Activated CD8-positive, alpha-beta T cell treated with anti-CD3 and anti-CD28 coated beads for 36 hours (primary cell): ENCODE measurements at places on chromosomes 3 and 15. TPM values are rescaled to one million over a fixed set of nuclear protein-coding genes. Genes with fewer than 3 reads are reported as not detected.

- H3K4me1 ChIP-seq, result no peaks in the 10 kb centered on the region
- no peak overlapping the region for H3K4me3 ChIP-seq
- no peaks in the 10 kb centered on the region for H3K36me3 ChIP-seq
- no peaks in the 10 kb centered on the region for H3K27me3 ChIP-seq
- H3K27ac ChIP-seq, result no peak overlapping the region
These were observed 5.3 kb upstream of the TXNRD3 start for GRCh38 chr3:126659915-126660886.

- H3K27me3 ChIP-seq, result peaks cover 15% of the 10 kb centered on the region
- DNase-seq, result peak; percentile 91
- H3K27ac ChIP-seq, result no peak overlapping the region
- H3K36me3 ChIP-seq, result no peaks in the 10 kb centered on the region
- no peak overlapping the region for H3K4me3 ChIP-seq
These were observed 19.0 kb downstream of the STOML1 start for GRCh38 chr15:73972984-73973682.

- no peak overlapping the region for H3K4me3 ChIP-seq
- H3K27ac ChIP-seq, result no peak overlapping the region
- no peaks in the 10 kb centered on the region for H3K4me1 ChIP-seq
- peaks cover 4% of the 10 kb centered on the region for H3K36me3 ChIP-seq
- DNase-seq, result no peak
These were observed 60.4 kb upstream of the PLXNA1 start for GRCh38 chr3:126922466-126922865.

- H3K27ac ChIP-seq, result no peak overlapping the region
- no peaks in the 10 kb centered on the region for H3K36me3 ChIP-seq
- no peak for DNase-seq
- no peak overlapping the region for H3K4me3 ChIP-seq
- no peaks in the 10 kb centered on the region for H3K27me3 ChIP-seq
- peaks cover 3% of the 10 kb centered on the region for H3K4me1 ChIP-seq
These were observed 194.1 kb downstream of the TPRG1 start for GRCh38 chr3:189365609-189366564.

DNA sequence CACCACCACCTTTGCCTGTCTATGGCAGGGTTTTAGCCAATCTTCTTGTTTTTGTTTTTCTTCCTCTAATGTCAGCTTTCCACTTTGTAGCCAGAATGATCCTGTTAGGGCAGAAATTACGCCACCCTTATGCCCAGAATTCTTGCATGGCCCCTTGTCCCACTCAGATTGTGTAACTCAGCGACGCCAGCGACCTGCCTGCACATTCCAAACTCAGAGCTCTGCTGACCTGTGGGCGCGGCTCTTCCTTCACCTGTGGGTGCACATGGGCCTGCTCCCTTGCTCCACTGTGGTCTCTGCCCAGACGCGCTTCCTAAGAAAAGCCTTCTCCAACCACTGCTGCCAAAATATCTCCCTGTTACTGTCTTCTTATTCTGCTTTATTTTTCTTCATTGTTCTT, 45.0 kb downstream of the MED12L start:
- no peaks in the 10 kb centered on the region for H3K36me3 ChIP-seq
- no peaks in the 10 kb centered on the region for H3K27me3 ChIP-seq
- H3K27ac ChIP-seq, result no peak overlapping the region
- peaks cover 6% of the 10 kb centered on the region for H3K4me1 ChIP-seq
- no peak for DNase-seq

- peaks cover 4% of the 10 kb centered on the region for H3K4me1 ChIP-seq
- no peak for DNase-seq
- H3K27me3 ChIP-seq, result no peaks in the 10 kb centered on the region
- peaks cover 70% of the 10 kb centered on the region for H3K36me3 ChIP-seq
- no peak overlapping the region for H3K27ac ChIP-seq
These were observed 165.3 kb upstream of the BHLHE40 start for GRCh38 chr3:4813909-4814304.

DNA sequence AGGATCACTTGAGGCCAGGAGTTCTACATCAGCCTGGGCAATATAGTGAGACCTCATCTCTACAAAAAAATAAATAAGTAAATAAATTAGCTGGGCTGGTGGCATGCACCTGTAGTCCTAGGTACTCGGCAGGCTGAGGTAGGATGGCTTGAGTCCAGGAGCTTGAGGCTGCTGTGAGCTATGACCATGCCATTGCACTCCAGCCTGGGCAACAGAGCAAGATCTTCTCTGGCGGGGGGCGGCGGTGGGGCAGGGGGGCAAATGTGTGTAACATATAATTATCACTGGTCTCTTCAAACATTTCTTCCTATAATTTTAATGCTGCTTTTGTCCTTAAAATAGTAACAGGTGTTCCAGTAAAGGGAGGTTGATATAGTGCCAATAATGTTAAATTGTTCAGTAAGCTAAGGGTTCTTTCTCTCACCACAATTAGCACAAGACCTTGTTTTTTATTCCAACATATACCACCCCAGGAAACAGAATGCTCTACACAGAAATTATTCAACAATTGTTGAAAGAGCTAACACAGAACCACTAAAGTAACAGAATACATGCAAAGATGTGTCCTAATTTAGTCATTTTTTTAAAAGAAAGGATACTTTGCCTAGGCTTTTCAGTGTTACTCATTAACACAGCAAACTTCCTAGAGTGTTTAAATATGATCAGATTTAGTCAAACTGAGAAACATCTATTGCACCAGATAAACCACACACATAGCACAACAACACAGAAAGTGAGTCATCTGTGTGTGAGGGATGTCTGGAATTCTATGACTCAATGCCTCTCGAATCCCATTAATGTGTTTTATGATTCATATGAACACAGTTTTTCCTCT, 29.1 kb downstream of the ANKRD28 start:
- H3K4me3 ChIP-seq, result no peak overlapping the region
- H3K36me3 ChIP-seq, result peaks cover 26% of the 10 kb centered on the region
- H3K4me1 ChIP-seq, result peaks cover 39% of the 10 kb centered on the region

DNA sequence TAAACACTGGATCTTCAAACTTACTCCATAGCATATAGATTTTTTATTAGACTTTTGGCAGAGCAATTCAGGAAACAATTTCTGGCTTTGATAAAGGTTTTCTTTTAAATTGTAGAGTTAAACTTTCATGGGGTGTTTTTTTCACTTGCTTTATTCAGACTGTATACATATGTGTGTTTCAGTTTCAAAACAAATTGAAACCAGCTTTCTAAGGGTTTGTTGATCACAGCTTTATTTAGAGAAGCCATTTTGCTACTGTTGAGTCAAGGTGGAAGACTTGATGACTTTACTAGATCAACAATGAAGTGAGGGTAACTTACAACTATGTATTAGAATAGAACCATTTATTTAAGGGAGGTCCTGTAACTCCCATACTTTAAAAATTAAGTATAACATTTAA, 6.2 kb downstream of the UBE2E1 start:
- H3K27me3 ChIP-seq, result no peaks in the 10 kb centered on the region
- DNase-seq, result no peak
- H3K27ac ChIP-seq, result peak overlapping the region; percentile 28
- H3K4me1 ChIP-seq, result peaks cover 63% of the 10 kb centered on the region
- H3K36me3 ChIP-seq, result peaks cover 46% of the 10 kb centered on the region
- peak overlapping the region; percentile 84 for H3K4me3 ChIP-seq

GRCh38 chr15:94233441-94233840, 2.1 kb downstream of the MCTP2 start:
- no peak for DNase-seq
- H3K4me3 ChIP-seq, result peak overlapping the region; percentile 17
- no peak overlapping the region for H3K27ac ChIP-seq

DNA sequence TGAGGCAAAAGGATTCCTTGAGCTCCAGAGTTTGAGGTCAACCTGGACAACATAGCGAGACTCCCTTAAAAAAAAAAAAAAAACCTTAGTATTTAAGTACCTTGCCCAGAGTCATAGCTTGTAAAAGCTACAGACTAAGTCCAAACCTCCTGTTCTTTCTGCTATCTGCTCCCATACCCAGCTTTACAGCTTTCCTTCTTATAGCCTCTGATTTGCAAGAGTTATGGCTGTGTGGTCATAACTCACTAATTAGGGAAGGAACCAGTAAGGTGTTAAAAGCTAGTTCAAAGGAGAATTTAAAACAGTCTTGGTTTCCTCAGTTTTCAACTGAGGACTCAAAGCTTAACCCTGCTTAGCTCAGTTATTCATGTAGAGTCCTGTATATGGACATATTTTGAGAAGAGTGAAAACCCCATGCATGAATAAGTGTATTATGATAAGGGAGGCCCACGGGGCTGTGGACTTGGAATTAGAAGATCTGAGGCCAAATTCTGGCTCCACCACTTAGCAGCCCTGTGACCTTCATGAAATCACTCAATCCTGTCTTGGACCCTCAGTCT, 135.5 kb upstream of the SMAD3 start:
- no peak overlapping the region for H3K4me3 ChIP-seq
- H3K27ac ChIP-seq, result no peak overlapping the region
- H3K4me1 ChIP-seq, result no peaks in the 10 kb centered on the region
- H3K27me3 ChIP-seq, result peaks cover 5% of the 10 kb centered on the region

DNA sequence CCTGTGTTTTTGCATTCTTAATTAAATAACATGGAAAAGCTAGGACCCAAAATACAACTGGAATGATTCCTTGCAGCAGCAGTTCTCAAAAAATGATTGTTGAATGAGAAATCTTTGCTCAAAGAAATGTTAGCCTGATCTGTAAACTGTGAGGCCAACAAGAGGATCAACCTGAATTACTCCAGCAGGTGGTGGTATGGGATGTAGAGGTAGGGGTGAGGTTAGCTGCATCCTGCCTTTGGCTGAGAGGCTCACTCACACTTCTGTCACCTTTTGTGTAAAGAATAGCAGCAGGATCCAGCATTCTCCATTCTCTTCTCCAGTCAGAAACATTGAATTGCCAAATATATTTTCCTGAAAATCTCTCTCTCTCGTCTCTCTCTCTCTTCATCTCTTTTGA, 26.5 kb upstream of the FAM98B start:
- H3K27me3 ChIP-seq, result peaks cover 20% of the 10 kb centered on the region
- DNase-seq, result no peak
- no peak overlapping the region for H3K27ac ChIP-seq

- no peak overlapping the region for H3K4me3 ChIP-seq
- H3K27me3 ChIP-seq, result no peaks in the 10 kb centered on the region
- H3K27ac ChIP-seq, result no peak overlapping the region
- peaks cover 12% of the 10 kb centered on the region for H3K4me1 ChIP-seq
- no peak for DNase-seq
- H3K36me3 ChIP-seq, result peaks cover 5% of the 10 kb centered on the region
These were observed 87.7 kb upstream of the LIMD1 start for GRCh38 chr3:45506751-45507391.

GRCh38 chr3:64431526-64432091, 206.3 kb upstream of the PRICKLE2 start:
- H3K27me3 ChIP-seq, result peaks cover 9% of the 10 kb centered on the region
- no peaks in the 10 kb centered on the region for H3K4me1 ChIP-seq

GRCh38 chr3:98551754-98552153, 20.0 kb downstream of the GPR15 start:
- H3K36me3 ChIP-seq, result peaks cover 34% of the 10 kb centered on the region
- H3K27me3 ChIP-seq, result no peaks in the 10 kb centered on the region
- DNase-seq, result no peak
- peak overlapping the region; percentile 97 for H3K27ac ChIP-seq
- H3K4me1 ChIP-seq, result peaks cover 66% of the 10 kb centered on the region

DNA sequence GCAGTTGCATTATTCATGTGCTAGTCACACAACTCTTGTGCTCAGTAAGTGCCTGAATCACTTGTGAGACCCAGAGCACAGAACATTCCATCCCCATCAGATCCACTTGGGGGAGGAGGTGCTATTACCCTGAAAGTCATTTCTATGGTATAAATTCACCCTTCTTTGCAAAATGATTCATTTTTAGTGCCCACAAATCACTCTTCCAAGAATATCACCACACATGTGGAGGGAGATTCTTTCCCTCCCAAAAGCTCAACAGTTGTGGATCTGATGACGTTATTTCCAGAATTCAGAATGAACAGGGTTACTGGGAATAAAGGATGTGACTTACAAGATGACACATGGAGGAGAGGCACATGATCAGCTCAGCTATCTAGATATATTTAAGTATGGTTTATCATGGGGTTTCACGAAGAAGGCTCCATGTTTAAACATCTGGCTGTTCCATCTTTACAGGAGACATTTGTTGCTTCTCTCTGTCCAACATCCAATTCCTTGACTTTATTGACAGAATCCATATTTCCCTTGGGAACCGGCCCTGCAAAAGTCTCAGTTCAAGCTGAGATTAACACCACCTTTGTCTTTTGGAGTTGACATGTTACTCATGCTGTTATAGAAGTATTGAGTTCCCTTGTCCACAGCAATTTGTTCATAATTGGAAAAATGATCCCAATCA, 214.2 kb upstream of the PROK2 start:
- H3K4me3 ChIP-seq, result no peak overlapping the region
- peak overlapping the region; percentile 70 for H3K27ac ChIP-seq
- H3K27me3 ChIP-seq, result no peaks in the 10 kb centered on the region

- no peaks in the 10 kb centered on the region for H3K4me1 ChIP-seq
- no peak for DNase-seq
- H3K27me3 ChIP-seq, result peaks cover 22% of the 10 kb centered on the region
- H3K4me3 ChIP-seq, result no peak overlapping the region
These were observed 937.6 kb downstream of the MCTP2 start for GRCh38 chr15:95168951-95169431.

DNA sequence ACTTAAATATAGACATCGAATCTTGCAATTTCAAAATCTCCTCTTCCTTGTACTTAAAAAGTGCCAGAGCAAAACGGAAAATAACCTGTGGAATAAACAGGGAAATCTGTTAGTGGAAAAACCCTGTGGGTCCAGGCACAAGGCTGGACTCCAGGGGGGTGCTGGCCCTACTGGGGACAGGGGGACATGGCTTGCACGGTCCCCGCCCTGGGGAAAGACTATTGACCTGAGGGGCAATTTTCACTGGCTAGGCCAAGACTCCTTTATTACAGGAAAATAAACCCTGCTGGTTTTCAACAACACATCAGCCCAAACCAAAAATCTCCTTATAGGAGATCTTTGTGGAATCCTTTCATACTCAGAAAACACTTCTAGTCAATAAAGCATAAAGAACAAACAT, 75.9 kb downstream of the TBC1D2B start:
- no peaks in the 10 kb centered on the region for H3K27me3 ChIP-seq
- no peak overlapping the region for H3K4me3 ChIP-seq
- DNase-seq, result no peak
- peaks cover 18% of the 10 kb centered on the region for H3K4me1 ChIP-seq

DNA sequence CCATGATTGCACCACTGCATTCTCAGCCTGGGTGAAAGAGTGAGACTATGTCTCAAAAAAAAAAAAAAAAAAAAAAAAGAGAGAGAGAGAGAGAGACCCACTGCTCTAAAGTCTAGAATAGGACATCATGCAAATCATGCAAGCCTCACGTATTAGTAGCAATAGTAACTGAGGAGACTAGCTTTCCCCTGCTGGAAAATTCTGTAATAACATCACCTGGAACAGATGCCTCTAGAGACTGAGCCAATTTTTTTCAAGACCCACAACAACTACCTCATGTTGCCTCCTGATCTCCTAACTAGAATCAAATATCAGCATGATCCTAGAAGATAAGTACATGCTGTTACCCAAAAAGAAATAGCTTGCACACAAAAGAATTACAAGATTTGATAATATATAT, 461.9 kb downstream of the AGBL1 start:
- no peak overlapping the region for H3K27ac ChIP-seq
- no peaks in the 10 kb centered on the region for H3K36me3 ChIP-seq
- peaks cover 1% of the 10 kb centered on the region for H3K27me3 ChIP-seq
- DNase-seq, result no peak
- H3K4me1 ChIP-seq, result no peaks in the 10 kb centered on the region

AP2M1 gene
- total RNA-seq, result 223 TPM

ZNF148 gene
- total RNA-seq, result 36.3 TPM

ABHD5 gene
- total RNA-seq, result 7.8 TPM

PLA2G4F gene
- total RNA-seq, result not detected

GATM gene
- total RNA-seq, result 5.6 TPM

DENND6A gene
- total RNA-seq, result 13.1 TPM

GOLGA6D gene
- not detected for total RNA-seq

MYLK gene
- total RNA-seq, result 0.34 TPM

LDHAL6B gene
- total RNA-seq, result not detected

RASGRF1 gene
- not detected for total RNA-seq

IL17RC gene
- 0.22 TPM for total RNA-seq

UBA7 gene
- 69.9 TPM for total RNA-seq
